MG63 (cell line): ENCODE measurements at places on chromosomes 11 and 22.
A peak's percentile ranks its signal among the peaks of the same experiment; 100 is the strongest.

- no peak for DNase-seq
Observed at GRCh38 chr11:118289401-118289800, 15.1 kb upstream of the CD3E start.

- DNase-seq, result no peak
Observed at GRCh38 chr11:116927163-116927974, 89.9 kb upstream of the APOA1 start.

- no peak for DNase-seq
Observed at GRCh38 chr22:39361496-39361895, 11.7 kb downstream of the SYNGR1 start.

DNA sequence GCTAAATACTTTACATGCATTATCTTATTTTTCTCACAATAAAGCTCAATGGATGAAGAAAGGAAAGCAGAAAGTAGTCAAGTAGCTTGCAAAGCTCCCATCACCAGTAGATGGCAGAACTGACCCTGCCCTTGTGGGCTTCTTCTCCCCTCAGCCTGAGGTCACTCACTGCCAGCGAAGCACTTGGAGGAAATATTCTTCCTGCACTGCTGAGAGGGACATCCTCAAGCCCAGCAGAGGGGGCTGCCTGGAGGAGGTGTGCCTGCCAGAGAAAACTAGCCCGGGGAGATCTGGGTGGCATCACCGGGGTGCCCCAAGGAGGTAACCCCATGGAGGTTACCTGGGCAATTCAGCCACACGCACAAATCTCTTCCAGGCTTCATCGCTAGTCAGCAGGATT lies 6.6 kb downstream of the APOL4 start:
- peak; percentile 57 for DNase-seq

DNA sequence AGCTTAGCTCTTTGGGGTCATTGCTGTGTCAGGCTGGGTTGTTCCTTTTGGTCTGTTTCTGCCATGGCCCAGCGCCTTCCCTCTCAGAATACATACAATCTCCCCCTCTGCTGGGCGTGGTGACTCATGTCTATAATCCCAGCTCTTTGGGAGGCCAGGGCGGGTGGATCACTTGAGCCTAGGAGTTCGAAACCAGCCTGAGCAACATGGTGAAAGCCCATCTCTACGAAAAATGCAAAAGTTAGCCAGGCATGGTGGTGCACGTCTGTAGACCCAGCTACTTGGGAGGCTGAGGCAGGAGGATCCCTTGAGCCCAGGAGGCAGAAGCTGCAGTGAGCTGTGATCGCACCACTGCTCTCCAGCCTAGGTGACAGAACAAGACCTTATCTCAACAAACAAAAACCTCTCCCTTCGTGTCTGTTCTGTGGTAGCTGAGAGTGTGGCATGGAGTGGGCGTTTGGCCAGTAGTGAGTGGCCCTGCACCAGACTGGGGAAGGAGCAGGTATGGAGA lies 46.7 kb upstream of the RAB1B start:
- peak; percentile 36 for DNase-seq

GRCh38 chr11:17391493-17392355 lies 3.3 kb upstream of the KCNJ11 start:
- no peak for DNase-seq

DNA sequence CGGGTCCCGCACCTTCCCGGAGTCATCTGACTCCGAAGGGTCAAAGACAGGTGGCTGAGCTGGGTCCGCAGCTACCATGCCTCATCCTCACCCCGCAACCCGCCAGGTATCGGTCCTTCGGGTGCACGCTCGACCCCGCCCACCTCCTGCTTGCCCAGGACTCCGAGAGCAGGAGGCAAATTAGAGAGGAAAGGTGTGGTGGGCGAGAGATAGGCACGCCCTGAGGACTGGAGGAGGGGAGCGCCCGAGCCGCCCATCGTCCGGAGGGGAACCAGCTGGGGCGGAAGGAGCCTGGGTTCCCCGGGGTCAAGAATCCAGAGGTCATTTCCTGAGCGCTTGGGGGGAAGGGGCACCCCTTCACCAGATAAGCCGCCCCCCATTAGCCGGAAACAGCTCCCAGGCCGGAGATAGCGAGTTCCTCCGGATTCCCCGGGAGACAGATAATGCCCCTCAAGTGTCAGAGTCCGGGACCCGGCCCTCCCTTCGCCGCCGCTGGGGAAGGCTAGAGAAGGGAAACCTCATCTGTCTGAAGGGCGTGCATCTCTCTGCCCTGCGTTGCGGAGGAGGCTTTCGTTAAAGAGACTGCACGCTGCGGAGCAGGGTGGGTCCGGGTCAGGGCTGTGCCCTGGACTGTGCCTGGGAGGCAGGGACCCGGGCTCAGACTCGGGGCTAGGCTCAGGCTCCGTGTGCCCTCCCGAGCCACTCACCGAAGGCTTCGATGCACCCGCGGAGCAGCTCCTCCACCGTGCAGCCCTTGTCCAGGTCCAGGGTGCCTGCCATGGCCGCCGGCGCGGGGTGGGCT lies 1.7 kb downstream of the RASGRP2 start:
- no peak for DNase-seq

DNA sequence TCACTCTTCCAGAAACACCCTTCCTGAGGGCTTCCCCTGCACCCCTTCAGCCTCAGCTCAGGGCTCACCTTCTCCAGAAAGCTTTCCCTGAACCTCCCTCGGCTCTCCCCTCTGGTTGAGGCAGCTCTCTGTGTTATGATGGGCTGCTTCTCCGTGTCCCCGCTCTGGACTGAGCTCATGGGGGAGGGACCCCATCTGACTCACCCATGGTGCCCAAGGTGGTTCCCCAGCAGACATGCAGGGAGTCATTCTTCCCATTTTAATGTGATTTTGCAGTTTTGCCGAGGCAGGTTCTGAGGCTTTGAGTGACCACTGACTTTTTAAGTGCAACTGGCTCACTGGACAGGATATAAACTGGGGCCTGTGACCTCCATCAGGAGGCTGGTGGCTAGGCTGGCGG lies 495.1 kb downstream of the TBC1D22A start:
- DNase-seq, result no peak

DNA sequence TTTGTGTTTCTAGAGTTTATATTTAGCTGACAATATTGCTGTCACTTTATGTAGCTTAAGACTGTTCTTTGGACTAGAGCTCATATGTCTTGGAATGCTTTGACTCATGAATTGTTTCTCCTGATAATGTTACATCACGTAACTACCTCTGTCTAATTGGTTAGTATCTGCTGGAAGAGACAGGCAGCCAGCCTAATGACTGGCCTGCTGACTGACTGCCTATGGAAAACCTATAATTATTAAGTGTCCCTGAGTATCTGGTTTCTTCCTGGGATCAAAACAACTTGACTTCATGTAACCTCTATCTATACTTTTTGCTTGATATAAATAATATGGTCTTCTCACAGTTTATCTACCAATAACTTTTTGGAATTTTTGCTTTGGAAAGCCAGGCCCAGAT lies 9.4 kb downstream of the SOX6 start:
- DNase-seq, result no peak

- peak; percentile 65 for DNase-seq
Observed at GRCh38 chr11:115421352-115421991, 82.7 kb downstream of the CADM1 start.

- no peak for DNase-seq
Observed at GRCh38 chr11:10268746-10269488, 25.1 kb downstream of the SBF2 start.
